ENCODE measurements at places on chromosomes 4 and X.

DNA sequence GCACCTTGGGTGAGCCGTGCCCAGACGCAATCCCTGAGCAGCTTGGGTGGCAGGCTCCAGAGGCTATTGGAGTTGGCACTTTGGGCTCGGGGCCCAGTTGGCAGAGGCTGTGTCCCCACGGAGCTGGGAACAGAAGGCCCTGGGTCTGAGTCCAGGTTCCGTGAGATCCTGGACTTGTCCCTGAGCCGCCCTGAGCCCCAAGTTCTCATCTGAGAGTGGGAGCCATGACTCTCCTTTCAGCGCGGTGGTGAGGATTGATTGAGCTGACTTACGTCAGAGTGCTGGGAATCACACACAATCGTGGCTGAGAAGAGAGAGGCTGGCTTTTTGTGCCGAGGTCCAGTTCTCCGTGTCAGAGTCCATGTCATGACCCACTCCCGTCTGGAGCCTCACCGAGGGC, 98.0 kb downstream of the PSAPL1 start:
- DNase-seq, result no peak

- no peak for DNase-seq
These were observed 155.8 kb downstream of the ANTXR2 start for GRCh38 chr4:79917246-79917645.

- DNase-seq, result no peak
These were observed 3.7 kb downstream of the DOCK11 start for GRCh38 chrX:118499295-118499694.

DNA sequence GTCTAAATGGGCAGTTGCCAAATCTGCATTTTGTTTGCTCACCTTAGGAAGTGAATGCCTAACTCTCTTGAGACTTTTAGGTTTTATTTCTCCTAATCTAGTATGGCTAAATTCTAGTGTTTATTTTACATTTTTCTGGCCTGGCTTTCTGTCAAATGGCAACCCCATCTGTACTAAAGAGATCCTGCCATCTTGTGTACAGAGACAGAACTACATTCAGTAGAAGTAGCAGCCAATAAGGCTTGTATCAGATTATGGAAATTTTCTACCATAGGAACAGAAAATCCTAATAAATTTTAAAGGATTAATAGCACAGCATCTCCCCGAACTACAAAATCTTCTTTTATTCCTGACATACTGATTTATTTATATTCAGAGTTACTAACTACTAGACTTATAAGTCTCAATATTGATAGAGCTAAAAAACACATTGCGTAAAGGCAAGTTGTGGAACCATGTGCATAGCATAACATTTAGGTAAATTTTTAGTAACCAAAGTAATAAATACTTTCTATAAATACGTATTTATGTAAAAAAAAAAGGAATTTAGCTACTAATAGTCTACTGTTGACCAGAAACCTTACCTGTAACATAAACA, 45.5 kb downstream of the TMEM144 start:
- no peak for DNase-seq

- DNase-seq, result no peak
These were observed 9.0 kb downstream of the ZNF827 start for GRCh38 chr4:145929415-145930178.

DNA sequence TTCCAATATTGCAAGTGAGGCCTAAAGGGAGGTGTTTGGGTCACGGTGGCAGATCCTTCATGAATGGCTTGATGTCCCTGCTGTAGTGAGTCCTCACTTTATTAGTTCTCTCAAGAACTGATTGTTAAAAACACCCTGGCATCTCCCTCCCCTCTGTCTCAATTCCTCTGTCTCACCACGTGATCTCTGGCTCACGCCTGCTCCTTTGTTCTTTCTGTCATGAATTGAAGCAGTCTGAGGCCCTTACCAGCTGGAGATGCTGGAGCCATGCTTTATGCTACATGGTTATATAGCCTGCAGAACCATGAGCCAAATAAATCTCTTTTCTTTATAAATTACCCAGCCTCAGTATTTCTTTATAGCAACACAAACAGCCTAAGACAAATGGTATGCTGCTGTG, 980.7 kb upstream of the GRIA3 start:
- DNase-seq, result no peak

Measured in uterus (tissue), 4 donors.